Stimulated activated CD8-positive, alpha-beta memory T cell treated with anti-CD3 and anti-CD28 coated beads, Interleukin-7, amount 100 ng/mL, for 1 hour (primary cell): ENCODE measurements at places on chromosomes 16 and 17.

DNA sequence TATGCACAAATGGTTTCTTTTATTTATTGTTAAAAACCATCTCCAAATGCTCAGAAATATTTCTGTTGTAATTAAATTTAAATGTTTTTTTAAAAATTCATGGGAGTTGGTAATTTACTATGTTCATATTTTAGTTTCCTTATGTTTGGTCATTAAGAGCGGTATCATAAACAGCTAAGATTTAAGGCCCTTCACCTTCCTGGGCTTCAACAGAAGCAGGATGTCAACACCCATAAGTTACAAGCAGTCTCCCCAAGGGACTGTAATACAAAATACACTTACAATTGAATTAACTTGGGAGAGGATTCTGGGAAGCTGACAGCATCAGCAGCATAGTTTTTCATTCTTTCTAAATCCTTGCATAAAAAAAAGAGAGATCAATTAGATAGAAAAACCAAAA lies 30.9 kb upstream of the TANC2 start:
- DNase-seq = no peak

DNA sequence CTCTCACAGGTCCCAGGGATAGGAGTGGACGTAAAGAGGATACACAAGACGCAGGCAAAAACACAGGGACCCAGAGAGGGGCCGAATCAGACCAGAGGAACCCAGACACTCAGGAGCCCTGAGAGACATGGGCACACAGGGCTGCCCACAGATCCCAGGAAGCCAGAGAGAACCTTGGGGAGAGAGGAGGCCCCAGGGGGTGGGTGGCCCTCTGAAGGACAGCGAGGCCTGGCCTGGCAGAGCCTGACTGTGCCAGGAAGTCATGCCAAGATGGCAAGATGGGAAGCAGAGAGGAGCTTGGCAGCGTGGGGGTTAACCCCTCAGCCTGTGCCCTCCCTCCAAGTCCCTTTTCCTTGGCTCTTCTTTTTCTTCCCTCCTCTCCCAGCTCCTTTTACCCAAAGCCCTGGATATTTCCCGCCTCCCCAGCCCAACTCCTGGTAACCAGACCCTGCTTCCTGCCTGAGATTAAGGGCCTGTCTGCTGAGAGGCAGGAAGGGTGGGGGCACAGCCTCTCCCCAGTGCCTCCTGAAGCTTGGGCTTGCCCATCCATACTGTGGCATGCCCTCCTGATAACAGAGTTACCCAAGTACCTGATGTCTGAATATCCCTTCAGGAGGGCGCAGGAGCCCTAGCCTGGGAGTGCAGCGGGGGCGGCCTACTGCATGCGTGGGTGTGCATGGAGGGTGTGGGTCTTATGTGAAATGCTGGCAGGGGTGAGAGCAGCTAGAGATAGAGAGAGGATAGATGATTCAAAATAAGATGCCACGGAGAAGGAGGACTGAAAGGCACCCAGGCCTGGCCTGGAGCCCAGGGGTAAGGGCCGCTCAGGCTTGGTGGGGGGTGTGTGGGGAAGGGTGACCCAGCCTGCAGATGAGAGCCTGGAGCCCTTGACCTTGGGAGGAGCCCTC lies 6.0 kb upstream of the TBX21 start:
- no peak for DNase-seq

DNA sequence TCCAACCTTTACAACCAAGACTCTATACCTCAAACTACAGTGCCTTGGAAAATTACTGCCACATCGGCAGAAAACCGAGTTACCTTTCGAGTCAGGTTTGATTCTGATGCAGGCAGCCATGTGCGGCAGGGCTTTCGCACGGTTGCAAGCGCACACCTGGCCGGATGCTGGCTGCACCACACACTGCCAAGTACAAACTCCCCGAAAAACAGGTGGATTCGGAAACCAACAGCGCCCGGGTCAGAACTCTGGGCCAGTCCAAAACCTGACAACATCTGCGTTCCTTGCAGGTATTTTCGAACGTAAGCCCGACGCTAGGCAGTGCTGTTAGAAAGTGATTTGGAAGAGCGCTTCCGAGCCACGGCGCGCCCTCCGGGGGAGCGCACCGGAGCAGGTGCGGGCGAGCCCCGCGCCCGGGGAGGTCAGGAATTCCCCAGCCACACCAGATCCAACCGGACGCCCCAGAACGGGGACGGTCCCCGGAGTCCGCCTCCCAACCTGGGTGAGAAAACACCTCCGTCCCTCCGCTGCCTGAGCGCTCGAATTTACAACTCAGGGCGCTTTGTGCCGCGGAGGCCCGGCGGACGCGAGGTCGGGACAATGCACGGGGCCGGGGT lies 1.2 kb downstream of the USP7 start:
- DNase-seq = peak; percentile 18

- DNase-seq = no peak
Observed at GRCh38 chr17:1302761-1303160, 23.3 kb downstream of the TRARG1 start.

- DNase-seq = no peak
Observed at GRCh38 chr16:31386157-31386984, 6.8 kb upstream of the ITGAD start.

GRCh38 chr16:80107900-80108299 lies 432.9 kb upstream of the DYNLRB2 start:
- DNase-seq = no peak

GRCh38 chr16:55691771-55692170 lies 36.0 kb downstream of the SLC6A2 start:
- no peak for DNase-seq

- DNase-seq = no peak
Observed at GRCh38 chr16:87326151-87326571, 9.0 kb upstream of the C16orf95 start.

GRCh38 chr16:52076801-52077201 lies 470.1 kb downstream of the TOX3 start:
- no peak for DNase-seq
